ENCODE measurements at places on chromosomes 5 and 9.

GRCh38 chr9:1522219-1522767, 472.1 kb downstream of the DMRT2 start:
- DNase-seq, result no peak

DNA sequence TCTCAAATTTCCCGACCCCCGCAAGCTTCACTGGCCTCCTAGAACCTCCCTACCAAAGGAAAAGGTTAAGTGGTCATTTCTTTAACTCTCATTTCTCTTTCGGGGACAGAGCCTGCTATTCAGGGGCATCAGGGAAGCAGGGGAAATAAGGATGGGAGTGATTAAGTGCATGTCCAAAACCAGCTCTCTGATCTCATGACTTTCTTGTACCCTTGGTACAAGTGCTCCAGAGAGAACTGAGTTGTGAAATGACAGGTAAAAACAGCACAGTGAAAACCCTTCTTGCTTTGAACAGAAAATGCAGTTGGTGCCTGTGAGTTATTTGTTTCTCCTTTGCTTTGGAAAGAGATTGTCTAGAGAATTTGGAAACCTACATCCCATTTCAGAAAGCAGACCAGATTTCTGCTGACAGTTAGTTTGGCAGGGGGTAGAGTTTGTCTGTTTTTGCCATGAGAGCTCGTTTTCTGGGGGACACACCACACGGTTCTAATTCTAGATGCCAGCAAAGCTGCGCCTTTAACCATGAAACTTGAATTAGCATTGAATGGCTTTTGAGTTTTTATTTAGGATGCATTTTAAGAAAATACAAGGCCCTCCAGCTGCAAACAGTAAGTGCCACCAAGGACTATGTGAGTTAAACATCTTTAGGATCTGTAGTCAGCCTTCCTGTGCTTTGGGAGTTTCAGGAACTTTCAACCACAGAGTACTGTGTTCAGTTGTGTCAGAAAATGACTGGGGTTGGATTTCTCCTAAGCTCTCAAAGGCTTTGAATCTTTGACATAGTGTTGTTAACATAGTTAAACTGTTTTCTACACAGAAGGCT, 161.7 kb upstream of the LHFPL2 start:
- DNase-seq, result no peak

GRCh38 chr9:16681652-16681987, 188.8 kb downstream of the BNC2 start:
- no peak for DNase-seq

DNA sequence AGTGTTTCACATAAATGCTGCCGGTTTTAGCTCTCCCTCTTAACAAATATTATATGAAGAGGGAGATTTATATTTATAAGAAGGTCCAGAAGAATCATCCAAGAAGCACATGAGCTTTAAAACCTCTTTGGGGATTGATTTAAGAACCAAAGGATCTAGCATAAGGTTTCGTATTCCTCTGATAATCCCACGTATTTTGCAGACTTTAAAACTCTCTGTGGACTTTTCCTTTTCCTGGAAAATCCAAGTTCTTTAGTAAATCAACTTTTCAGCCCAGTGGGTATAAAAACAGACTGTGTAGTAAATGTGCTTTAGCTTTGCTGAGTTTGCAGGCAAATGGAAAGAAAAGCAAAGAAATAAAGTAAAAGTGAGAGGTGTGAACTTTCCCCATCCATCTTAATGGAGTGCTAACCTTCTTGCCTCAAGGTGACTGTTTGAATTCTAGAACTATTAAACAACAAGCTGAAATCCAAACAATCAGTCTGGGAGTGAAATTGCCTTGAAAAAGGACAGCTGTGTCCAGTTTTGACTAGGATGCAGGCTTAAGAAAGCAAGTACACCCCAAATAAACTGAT, 363.4 kb upstream of the SLC24A2 start:
- no peak for DNase-seq

- no peak for DNase-seq
These were observed 94.3 kb downstream of the PRKACG start for GRCh38 chr9:68919661-68920060.
